ENCODE measurements at places on chromosomes 4 and X.

DNA sequence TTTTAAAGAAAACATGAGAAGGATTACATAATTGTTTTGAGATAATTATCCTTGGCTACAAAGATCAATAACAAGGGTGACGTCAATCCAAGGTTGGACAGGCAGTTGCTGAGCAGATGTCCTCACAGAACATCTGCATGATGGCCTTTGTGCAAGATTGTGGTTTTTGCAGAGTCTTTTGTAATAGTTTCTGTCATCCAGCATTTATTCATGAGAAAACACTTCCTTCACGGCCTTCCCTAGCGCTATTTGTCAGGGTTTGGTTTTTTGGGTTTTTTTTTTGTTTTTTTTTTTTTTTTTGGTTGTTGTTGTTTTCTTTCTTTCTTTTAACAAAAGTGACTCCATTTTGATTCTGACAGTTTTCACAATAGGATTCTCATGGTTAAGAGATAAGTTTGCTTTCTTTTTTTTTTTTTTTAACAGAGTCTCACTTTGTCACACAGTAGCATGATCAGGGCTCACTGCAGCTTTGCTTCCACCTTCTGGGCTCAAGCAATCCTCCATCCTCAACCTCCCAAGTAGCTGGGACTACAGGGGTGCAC lies 31.5 kb upstream of the ELF2 start:
- peak; percentile 95 for DNase-seq

- DNase-seq: no peak
Observed at GRCh38 chr4:150577796-150578195, 4.2 kb upstream of the MAB21L2 start.

GRCh38 chr4:3218824-3219760 lies 29.9 kb upstream of the MSANTD1 start:
- DNase-seq: no peak

- DNase-seq: no peak
Observed at GRCh38 chr4:173159791-173160190, 8.8 kb upstream of the GALNT7 start.

- DNase-seq: peak; percentile 95
Observed at GRCh38 chr4:41865306-41865980, 69.8 kb upstream of the TMEM33 start.

- no peak for DNase-seq
Observed at GRCh38 chrX:23888887-23889501, 18.7 kb downstream of the APOO start.
